Small intestine (tissue), 16 donors: ENCODE measurements at places on chromosomes 3 and 15.
A peak's percentile ranks its signal among the peaks of the same experiment; 100 is the strongest.

GRCh38 chr3:171123915-171124314, 97.4 kb upstream of the SLC2A2 start:
- H3K36me3 ChIP-seq = peaks cover 14% of the 10 kb centered on the region
- no peaks in the 10 kb centered on the region for H3K4me1 ChIP-seq
- no peak overlapping the region for H3K27ac ChIP-seq

GRCh38 chr15:53746101-53746500, 13.4 kb downstream of the WDR72 start:
- no peaks in the 10 kb centered on the region for H3K36me3 ChIP-seq
- no peak for DNase-seq
- H3K4me3 ChIP-seq = no peak overlapping the region
- H3K27ac ChIP-seq = no peak overlapping the region

GRCh38 chr3:105827959-105828358, 40.9 kb downstream of the CBLB start:
- H3K27ac ChIP-seq = peak overlapping the region; percentile 70
- DNase-seq = peak; percentile 44
- H3K36me3 ChIP-seq = peaks cover 1% of the 10 kb centered on the region
- no peaks in the 10 kb centered on the region for H3K27me3 ChIP-seq
- H3K4me3 ChIP-seq = no peak overlapping the region

GRCh38 chr3:184738982-184739381, 27.1 kb upstream of the MAGEF1 start:
- no peak for DNase-seq
- H3K27me3 ChIP-seq = no peaks in the 10 kb centered on the region
- H3K36me3 ChIP-seq = no peaks in the 10 kb centered on the region
- H3K27ac ChIP-seq = no peak overlapping the region
- H3K4me1 ChIP-seq = peaks cover 3% of the 10 kb centered on the region

- no peak for DNase-seq
- H3K36me3 ChIP-seq = peaks cover 40% of the 10 kb centered on the region
- no peak overlapping the region for H3K27ac ChIP-seq
- no peak overlapping the region for H3K4me3 ChIP-seq
Observed at GRCh38 chr15:72751751-72752455, 31.7 kb downstream of the ADPGK start.

- peak overlapping the region; percentile 67 for H3K27ac ChIP-seq
- H3K27me3 ChIP-seq = no peaks in the 10 kb centered on the region
- no peak overlapping the region for H3K4me3 ChIP-seq
- H3K36me3 ChIP-seq = no peaks in the 10 kb centered on the region
- DNase-seq = no peak
- H3K4me1 ChIP-seq = no peaks in the 10 kb centered on the region
Observed at GRCh38 chr15:49742381-49742780, 121.5 kb downstream of the DTWD1 start.

DNA sequence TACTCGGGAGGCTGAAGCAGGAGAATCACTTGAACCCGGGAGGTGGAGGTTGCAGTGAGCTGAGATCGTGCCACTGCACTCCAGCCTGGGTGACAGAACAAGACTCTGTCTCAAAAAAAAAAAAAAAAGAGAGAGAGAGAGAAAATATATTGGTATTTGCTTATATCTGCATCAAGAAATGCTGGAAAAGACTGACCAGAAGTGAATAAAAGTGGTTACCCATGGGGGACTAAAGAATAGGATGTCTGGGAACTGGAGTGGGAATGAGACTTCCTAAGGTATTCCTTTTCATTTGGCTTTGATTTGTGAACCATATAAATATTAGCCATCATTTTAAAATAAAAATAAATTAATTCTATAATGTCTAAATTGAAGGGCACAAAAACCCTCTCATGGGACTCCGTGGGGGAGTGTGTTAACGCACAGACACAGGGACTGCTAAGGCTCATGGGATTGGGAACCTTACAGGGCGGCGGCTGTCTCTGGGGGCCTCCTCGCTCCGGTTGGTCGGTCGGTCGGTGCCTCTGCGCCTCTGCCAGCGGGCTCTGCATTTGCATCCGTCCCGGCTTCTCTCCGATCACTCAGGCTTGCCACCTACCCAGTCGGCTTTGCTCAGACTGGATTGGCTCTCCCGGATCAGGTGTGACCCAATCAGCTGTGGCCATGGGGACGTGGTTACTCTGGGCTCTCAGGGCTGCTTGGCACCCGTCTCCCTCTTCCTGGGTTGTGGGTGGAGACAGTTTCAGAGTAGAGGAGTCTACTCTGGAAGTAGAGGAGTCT, 12.7 kb upstream of the TSPAN3 start:
- peak; percentile 93 for DNase-seq
- H3K36me3 ChIP-seq = no peaks in the 10 kb centered on the region
- H3K27me3 ChIP-seq = no peaks in the 10 kb centered on the region
- H3K4me1 ChIP-seq = no peaks in the 10 kb centered on the region
- peak overlapping the region; percentile 26 for H3K4me3 ChIP-seq

GRCh38 chr15:42742149-42742548, 5.2 kb upstream of the CDAN1 start:
- no peak overlapping the region for H3K27ac ChIP-seq
- H3K4me1 ChIP-seq = peaks cover 2% of the 10 kb centered on the region
- H3K27me3 ChIP-seq = no peaks in the 10 kb centered on the region
- no peak overlapping the region for H3K4me3 ChIP-seq
- H3K36me3 ChIP-seq = no peaks in the 10 kb centered on the region

GRCh38 chr15:101277943-101278564, 769 bp upstream of the SELENOS start:
- peak overlapping the region; percentile 98 for H3K27ac ChIP-seq
- H3K4me3 ChIP-seq = no peak overlapping the region
- DNase-seq = peak; percentile 39

DNA sequence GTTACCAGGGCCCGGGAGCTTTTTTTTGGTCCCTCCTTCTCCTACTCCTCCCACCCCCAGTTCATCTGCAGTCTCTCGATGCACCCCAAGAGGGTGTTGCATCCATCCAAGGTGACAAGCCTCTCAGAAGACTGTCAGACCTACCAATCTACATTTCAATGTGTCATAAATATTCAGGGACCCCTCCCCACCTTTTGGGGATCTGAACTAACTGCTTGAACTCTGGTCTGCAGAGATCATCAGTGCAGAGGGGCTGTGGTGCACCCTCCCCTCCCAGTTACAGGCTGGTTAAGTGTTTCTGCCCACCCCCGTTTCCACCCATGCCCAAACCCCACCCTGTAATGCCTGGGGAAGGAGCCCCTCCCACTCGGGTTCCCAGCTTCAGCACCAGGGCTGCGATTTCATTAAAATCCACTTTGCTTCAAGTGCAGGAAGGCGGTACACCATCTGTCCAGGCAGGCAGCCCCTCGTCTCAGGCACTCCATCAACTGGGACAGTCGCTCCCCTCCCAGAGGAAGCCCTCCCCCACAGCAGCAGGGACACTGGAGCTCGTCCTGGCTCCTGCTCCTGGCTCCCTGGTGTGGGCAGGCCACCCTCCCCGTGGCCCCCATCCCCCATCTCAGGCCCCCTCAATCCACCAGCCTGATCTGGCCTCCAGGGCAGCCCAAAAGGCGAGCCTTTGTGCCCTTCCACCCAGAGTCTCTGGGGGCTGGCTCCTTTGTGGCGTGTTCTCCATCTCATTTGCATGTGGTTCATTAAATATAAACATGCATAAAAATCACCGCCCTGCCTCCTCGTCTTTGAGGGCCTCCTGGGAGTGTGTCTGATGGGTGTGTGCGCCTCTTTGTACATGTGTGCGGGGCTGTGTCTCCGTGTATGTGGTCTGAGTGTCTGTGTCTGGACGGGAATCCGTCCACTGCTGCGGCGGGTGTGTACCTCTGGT, 32.3 kb downstream of the RNU5B-1 start:
- no peak overlapping the region for H3K4me3 ChIP-seq
- DNase-seq = no peak
- H3K27me3 ChIP-seq = no peaks in the 10 kb centered on the region
- no peak overlapping the region for H3K27ac ChIP-seq

GRCh38 chr3:89488800-89489580, 381.6 kb downstream of the EPHA3 start:
- DNase-seq = no peak
- no peak overlapping the region for H3K27ac ChIP-seq
- no peak overlapping the region for H3K4me3 ChIP-seq
- H3K4me1 ChIP-seq = no peaks in the 10 kb centered on the region
- H3K36me3 ChIP-seq = no peaks in the 10 kb centered on the region
- no peaks in the 10 kb centered on the region for H3K27me3 ChIP-seq

- H3K4me1 ChIP-seq = no peaks in the 10 kb centered on the region
- H3K27me3 ChIP-seq = no peaks in the 10 kb centered on the region
- DNase-seq = no peak
- no peak overlapping the region for H3K4me3 ChIP-seq
Observed at GRCh38 chr15:23401627-23402026, 45.4 kb downstream of the GOLGA6L2 start.

DNA sequence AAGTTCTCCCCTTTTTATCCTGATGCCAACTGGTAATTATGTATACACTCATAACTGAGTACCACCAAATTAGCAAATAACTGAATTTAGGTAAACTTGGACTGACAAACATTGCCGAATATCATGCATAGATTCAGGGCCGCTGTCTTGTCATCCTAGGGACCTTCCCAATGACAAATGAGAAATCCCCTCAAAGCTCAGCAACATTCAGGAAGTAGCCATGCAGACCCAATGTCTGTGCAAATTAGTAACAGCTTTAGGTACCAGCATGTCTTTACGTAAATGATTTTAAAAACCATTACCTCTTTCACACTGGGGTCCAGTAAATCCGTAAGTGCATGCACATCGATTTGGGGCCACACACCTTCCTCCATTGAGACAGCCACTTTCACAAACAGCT, 49.5 kb downstream of the FBN1 start:
- no peaks in the 10 kb centered on the region for H3K4me1 ChIP-seq
- H3K4me3 ChIP-seq = no peak overlapping the region
- DNase-seq = no peak
- no peaks in the 10 kb centered on the region for H3K36me3 ChIP-seq

- no peak overlapping the region for H3K27ac ChIP-seq
- DNase-seq = no peak
- H3K4me1 ChIP-seq = no peaks in the 10 kb centered on the region
- no peak overlapping the region for H3K4me3 ChIP-seq
- H3K27me3 ChIP-seq = no peaks in the 10 kb centered on the region
Observed at GRCh38 chr3:187717572-187717971, 15.2 kb upstream of the RTP2 start.

DNA sequence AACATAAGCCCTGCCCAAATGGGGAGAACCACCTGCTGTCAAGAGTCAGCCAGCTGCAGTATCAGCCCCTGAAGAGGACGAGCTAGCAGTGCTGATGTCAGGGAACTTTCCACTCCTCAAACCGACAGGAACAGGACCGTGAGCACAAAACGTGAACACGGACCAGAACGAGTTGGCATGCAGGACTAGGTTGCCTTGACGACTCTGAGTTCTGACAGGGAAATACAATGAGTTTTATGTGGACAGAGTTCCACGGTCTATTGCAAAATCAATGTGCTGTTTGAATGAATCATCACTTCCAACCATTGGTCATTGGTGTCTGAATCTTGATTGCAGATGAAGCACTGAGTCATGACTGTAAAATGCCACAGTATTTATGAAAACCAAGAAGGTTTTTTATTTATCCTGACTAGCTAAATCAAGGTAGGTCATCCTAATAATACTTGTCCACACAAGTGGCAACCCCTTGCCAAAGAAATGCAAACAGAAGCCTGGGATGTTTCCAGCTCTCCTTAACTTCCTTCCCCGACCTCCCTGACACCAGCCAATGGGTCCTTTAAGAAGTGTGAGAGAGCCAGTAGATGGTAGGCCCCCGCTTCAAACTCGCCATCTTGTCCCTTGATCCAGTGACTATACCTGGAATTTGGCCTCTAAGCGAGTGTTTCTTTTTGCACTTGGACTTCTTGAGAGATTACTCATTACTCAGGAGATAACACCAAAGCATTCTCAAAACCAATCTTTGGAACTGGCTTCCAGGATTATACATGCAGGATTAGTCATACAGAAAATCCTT, 119.6 kb downstream of the ASB7 start:
- H3K4me1 ChIP-seq = peaks cover 7% of the 10 kb centered on the region
- peak overlapping the region; percentile 87 for H3K27ac ChIP-seq
- H3K36me3 ChIP-seq = no peaks in the 10 kb centered on the region
- no peaks in the 10 kb centered on the region for H3K27me3 ChIP-seq
- DNase-seq = peak; percentile 93

- no peaks in the 10 kb centered on the region for H3K27me3 ChIP-seq
- H3K36me3 ChIP-seq = peaks cover 23% of the 10 kb centered on the region
- peaks cover 3% of the 10 kb centered on the region for H3K4me1 ChIP-seq
- H3K4me3 ChIP-seq = no peak overlapping the region
- no peak overlapping the region for H3K27ac ChIP-seq
Observed at GRCh38 chr15:40034186-40034946, 4.6 kb downstream of the SRP14 start.

DNA sequence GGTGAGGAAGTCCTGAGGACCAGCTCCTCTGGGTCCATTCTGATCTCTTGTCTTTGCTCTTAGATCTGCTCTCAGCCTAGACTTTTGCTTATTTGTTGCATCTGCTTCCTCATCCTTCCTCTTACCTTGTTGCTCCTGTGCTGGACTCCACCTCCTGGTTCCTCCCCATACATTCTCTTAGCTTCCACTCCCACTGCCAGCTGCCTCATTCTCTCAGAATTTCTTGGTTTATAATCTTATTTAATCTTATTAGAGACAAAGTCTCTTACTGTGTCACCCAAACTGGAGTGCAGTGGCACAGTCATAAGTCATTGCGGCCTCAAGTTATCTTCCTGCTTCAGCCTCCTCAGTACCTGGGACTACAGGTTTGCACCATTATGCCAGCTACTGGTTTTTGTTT, 68.2 kb upstream of the PSMD6 start:
- no peak overlapping the region for H3K27ac ChIP-seq
- DNase-seq = no peak
- H3K27me3 ChIP-seq = no peaks in the 10 kb centered on the region
- H3K4me3 ChIP-seq = no peak overlapping the region

DNA sequence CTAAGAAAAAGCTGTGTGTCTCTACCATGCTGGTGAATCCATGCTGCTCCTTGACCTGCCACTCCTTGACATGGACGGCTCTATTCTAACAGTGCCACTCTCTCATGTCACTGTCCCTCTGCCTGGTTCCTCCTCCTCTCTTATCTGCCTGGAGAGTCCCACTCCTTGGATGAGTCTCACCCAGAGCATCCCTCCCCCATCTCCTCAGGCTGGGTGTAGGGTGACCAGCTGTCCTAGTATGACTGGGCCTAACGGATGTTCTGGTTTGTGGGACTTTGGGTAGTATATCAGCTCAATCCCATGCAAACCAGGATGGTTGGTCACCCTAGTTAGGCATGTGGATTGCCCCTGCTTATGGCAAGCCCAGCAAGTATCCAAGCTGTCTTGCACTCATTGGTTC, 54.3 kb downstream of the LIPC start:
- H3K4me3 ChIP-seq = no peak overlapping the region
- H3K4me1 ChIP-seq = no peaks in the 10 kb centered on the region
- no peak overlapping the region for H3K27ac ChIP-seq
- no peaks in the 10 kb centered on the region for H3K36me3 ChIP-seq

- no peak overlapping the region for H3K27ac ChIP-seq
- no peaks in the 10 kb centered on the region for H3K36me3 ChIP-seq
- no peaks in the 10 kb centered on the region for H3K4me1 ChIP-seq
- H3K4me3 ChIP-seq = no peak overlapping the region
Observed at GRCh38 chr15:99098991-99099390, 5.9 kb upstream of the SYNM start.

GRCh38 chr3:23633261-23633960, 172.3 kb upstream of the UBE2E1 start:
- H3K36me3 ChIP-seq = no peaks in the 10 kb centered on the region
- H3K27me3 ChIP-seq = no peaks in the 10 kb centered on the region
- no peak for DNase-seq
- no peak overlapping the region for H3K27ac ChIP-seq
- peaks cover 3% of the 10 kb centered on the region for H3K4me1 ChIP-seq

GRCh38 chr3:122562923-122563716, 980 bp downstream of the PARP9 start:
- peaks cover 25% of the 10 kb centered on the region for H3K36me3 ChIP-seq
- peak overlapping the region; percentile 99 for H3K4me3 ChIP-seq
- H3K4me1 ChIP-seq = peaks cover 12% of the 10 kb centered on the region
